ENCODE measurements at places on chromosomes 7 and 10.

DNA sequence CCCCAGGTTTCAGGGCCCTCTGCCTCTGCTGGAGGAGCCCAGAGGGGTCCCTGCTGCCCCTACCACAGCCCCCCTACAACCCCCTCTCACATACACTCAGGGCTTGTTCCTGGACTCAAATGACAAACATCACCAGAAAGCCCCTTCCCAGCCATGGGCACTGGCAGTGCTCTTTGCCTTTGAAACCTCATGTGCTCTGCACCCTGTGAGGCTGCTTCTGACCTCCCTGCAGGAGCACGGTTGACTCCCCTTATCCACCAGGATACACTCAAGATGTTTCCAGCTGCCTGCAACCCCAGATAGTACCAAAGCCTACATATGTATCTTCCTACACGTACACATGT is 3.5 kb upstream of the ADIRF start:
- DNase-seq = peak; percentile 35

DNA sequence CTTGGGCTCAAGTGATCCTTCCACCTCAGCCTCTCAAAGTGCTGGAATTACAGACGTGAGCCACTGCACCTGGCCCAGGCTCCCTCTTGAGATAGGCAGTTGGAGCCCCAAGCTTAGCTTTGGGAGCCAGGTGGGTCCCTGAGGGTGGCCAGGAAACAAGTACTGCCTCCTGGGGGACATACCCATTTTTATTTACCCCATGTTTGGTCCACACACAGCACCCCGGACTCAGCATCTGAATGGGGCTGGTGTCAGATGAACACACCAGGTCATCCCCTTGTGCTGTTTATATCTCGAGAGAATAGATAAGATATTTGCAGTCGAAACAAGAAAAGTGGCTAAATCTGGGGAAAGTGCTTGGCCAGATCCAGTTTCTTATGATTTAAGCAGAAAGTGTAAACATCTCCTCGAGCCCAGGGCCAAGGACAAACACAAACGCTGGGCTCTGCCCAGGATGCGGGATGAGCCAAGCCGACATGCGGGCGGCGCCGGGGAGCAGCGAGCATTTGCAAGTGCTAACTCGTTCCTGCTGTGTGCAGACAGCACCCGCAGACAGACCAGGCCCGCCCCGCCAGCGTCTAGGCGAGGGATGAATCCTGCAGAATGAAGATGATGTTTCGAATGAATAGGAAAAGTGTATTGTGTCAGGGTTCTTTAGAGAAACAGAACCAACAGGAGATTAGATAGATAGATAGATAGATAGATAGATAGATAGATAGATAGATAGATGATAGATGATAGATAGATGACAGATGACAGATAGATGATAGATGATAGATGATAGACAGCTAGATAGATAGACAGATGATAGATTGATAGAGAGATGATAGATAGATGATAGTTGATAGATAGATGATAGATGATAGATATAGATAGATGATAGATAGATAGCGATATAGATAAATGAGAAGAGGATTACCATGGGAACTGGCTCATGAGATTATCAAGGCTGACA is 44.4 kb upstream of the OCM2 start:
- no peak for DNase-seq

DNA sequence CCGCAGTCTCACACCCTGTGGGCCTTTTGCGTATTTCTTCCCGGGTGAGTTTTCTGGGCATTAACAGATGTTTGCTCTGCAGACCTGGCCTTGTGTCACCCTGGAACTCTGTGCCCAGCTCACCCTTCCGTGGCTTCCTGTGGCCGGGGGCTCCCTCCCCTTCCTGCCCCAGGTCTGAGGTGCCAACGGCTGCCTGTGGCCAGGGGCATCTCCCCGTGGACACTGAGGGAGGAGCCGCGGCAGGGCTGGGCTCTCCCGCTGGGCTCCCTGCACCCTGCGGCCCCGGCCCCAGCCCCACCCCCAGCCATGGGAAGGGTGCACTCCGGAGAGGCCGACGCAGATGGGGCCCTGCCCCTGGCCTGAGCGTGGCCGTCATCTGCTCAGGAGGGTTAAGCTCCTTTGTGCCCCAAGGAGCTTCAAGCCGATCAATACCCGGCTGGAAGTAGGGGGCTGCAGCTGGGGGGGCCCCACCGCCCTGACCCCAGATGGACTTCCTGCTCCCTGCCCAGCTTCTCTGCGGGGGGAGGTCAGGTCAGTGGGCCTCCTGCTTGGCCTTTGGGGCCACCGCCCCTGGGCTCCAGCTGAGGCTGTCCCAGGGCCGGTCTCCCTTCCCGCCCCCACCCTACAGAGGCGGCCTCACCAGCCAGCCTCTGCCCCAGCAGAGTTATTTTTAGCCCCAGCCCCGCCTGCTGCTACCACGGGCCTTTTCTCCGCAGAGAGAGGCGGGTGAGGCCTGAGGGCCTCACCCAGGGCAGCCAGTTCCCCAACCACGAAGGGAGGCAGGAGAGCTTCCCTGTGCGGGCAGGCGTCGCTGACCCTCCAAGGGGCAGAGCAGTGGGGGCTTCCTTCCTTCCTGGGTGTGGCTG is 24.2 kb downstream of the PWWP2B start:
- no peak for DNase-seq

DNA sequence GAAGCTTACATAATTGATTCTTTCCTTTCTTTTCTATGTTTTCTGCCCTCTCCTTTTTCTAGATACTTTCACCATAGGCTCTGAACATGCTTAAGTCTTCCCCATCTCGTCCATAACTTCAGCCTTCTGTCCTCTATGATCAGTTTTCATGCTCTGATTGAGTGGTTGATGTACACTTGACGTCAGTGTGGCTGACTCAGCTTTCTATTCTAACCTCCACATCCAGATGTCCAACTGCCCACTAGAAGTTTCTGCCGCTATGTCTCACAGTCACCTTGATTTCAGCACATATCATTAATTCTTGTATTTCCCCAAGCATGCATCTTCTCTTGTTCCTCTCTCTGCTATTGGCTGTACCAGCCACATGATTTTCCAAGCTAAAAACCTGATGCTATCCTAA is 15.0 kb downstream of the CDK14 start:
- no peak for DNase-seq

- DNase-seq = no peak
Measured at GRCh38 chr7:154857728-154858681, 144.9 kb downstream of the PAXIP1 start.

DNA sequence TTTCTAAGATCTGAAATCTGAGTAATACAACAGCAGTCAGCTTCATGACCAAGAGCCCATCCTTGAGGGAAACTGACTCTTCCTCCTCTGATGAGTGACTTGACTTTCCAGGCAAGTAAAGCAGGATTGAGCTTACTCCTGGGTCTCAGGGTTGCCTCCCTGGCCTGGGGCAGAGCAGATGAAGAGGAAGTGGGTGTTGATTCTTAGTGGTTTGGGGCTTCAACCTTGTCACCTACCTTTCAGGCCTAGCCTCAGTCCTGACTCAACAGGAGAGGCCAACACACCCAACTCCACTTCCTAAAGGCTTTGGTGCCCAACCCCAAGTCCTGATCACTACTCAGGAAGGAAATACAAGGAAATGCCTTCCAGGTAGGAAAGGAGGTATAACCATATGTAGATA is 54.1 kb downstream of the KCNMA1 start:
- no peak for DNase-seq

- DNase-seq = peak; percentile 35
Measured at GRCh38 chr10:5589011-5589660, 64.4 kb downstream of the CALML3 start.

- no peak for DNase-seq
Measured at GRCh38 chr7:12139416-12139815, 71.7 kb upstream of the TMEM106B start.

- no peak for DNase-seq
Measured at GRCh38 chr7:132073920-132074589, 502.2 kb downstream of the PLXNA4 start.

DNA sequence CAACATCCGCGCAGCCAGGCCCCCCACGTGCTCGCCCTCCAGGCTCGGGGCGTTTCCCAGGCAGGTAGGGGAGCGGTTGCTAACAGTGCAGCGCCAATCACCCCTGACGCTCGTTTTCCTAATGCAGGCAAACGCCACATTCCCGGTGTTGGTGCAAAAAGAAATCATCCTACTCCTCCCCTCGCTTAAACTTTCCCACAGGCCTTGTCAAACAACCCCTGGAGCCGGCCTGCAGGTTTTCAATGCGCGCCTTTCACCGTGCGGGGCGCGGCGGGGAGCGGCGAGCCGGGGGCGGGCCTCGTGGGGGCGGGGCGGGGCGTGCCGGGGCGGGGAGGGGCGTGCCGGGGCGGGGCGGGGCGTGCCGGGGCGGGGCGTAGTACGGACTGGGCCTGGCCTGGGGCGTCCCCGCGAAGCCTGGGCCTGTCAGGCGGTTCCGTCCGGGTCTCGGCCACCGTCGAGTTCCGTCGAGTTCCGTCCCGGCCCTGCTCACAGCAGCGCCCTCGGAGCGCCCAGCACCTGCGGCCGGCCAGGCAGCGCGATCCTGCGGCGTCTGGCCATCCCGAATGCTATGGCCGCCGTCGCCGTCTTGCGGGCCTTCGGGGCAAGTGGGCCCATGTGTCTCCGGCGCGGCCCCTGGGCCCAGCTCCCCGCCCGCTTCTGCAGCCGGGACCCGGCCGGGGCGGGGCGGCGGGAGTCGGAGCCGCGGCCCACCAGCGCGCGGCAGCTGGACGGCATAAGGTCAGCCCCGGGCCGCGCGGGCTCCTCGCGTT is at the start of gene ECHDC3:
TSS of gene ECHDC3 (plus strand) at position 374 of the 770 bp plus-strand sequence. CDS start at position 569, 195 bp downstream.
- DNase-seq = no peak

GRCh38 chr10:80392250-80392649 is 16.1 kb upstream of the PRXL2A start:
- DNase-seq = no peak

GRCh38 chr7:156475179-156475578 is 165.4 kb upstream of the RNF32 start:
- no peak for DNase-seq

GRCh38 chr10:22617516-22617915 is 96.9 kb downstream of the PIP4K2A start:
- no peak for DNase-seq

Data from CD8-positive, alpha-beta memory T cell (primary cell).